ENCODE measurements at places on chromosomes 5 and 9.

GRCh38 chr5:151182976-151183375 lies 25.4 kb upstream of the ANXA6 start:
- DNase-seq: no peak

DNA sequence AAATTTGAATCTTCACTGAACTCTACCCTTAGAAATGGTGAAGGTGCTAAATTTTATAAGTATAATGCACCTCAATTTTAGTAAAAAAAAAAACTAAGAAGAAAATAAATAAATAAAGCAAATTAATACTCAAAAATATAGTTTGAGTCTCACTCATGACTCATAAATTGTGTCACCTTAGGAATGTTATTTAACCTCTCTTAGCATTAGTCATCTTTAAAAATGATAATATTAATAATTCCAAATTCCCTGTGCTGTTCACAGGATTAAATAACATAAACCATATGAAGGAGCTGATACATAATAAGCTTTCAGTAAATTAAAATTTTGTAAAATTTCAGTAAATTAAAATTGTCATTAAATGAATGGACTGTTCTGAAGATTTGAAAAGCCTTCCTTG lies 339.8 kb upstream of the RGMB start:
- DNase-seq: no peak

- DNase-seq: no peak
These were observed 145.7 kb upstream of the GNA14 start for GRCh38 chr9:77793849-77794248.

DNA sequence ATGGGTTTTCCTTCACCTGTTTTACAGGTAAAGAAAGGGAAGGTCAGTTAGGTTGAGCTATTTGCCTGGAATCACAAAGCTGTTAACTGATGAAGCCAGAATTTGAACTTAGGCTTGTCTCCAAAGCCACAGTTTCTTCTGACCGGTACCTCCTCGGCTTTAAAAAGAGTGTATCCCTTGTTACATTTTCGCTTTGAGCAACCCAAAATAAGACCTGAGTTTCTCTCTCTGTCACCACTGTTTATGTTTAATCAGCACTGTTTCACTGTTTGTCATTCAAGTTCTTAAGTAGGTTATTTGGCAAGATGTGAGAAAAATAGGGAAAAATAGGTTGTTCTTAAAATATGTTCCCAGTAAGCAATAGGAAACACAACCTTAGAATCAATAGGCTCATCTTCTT lies 84.6 kb downstream of the VCAN start:
- DNase-seq: no peak

DNA sequence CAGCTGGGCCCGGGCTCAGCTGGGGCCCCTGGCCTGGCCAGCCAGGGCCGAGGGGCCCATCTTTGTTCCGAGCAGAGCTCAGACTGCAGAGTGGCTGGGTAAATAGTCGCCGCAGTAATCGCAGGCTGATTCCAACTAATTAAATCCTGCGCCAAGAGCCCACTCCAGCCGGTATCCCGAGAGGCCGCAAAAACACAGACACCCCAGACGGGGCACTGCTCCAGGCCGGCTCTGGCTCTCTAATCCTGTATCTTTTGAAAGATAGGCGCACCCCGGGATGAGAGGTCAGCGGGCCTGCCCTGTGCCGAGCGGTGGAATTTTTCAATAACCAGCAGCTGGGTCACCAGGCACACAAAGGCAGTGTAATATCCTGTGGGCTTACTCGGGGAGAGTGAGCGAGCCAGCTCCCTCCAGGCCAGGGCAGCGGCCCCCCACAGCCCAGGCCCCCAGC lies 57.7 kb downstream of the LMX1B start:
- no peak for DNase-seq

GRCh38 chr5:109819878-109820277 lies 130.2 kb downstream of the MAN2A1 start:
- no peak for DNase-seq

DNA sequence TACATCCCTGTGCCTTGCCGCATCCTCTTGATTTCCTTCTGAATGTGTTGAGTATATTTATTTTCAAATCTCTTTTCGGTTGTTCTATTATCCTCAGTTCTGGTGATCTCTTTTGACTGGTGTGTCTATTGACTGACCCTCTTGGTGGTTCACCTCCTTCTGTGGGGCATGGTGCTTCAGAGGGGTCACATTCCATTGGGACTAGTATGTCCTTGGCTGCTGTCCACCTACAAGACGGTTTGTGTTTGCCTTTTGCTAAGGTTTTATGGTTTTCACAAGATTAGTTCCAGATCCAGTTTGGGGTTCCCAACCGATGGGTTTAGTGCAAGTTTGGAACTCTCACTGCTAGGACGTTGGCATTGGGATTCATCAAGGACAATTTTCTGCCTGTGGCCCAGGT lies 66.6 kb downstream of the PHF2 start:
- no peak for DNase-seq

DNA sequence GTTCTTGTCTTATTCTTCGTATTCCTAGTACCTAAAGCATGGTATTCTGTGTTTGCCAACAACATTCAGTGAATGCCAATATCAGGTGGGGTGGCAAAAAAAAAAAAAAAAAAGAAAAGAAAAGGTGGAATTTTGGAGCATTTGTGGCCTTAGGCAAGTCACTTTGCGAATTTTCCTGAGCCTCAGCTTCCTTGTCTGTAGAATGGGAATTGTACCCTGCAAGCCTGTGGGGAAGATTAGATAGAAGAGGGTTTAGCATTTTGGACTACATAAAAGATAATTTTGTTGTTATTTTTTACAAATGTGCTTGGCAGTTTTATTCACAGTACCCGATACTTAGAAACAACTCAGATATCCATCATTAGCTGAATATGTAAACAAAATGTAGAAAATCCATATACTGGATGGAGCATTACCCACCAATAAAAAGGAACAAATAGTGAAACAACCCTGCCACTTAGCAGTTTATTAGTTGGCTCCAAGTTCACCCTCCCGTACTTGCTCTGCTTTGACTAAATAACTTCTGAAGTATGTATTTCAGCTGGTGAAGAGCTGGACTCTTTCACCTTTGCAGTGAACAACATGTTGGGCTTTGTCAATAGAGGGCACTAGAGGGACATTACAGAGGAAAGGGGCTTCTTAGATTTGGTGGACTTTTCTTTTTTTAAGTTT lies 13.6 kb downstream of the UBE2D2 start:
- no peak for DNase-seq

DNA sequence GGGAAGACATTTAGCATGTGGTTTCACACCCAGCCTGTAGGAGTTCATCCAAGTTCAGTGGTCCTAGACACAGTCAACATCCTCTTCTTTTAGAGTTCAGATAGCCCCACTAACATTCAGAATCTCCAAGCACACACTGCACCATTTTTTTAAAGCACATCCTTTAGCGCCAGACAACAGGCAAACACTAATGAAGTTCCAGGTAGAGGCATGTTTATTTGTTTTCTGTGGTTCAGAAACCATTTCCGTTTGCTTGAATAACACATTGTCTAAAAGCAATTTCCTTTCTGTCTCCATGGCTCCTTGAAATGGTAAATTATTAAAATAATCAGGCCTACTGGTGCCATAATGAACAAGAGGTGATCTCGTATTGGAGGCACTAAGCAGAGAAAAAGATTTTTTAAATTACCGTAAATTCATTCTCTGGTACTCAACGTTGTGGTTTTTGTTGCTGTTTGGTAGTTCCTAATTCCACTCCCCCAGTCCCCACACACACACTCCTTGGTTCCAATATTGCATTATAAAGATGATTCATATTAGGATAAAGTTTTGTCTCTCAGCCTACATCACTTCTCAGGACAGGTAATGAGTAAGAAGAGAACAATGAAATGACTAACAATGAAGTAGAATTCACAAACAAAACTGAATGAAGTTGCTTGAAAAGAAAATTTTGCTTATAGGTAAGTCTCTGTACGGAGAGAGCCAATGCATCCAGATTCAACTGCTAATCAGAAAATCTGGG lies 153.1 kb downstream of the PCSK1 start:
- DNase-seq: no peak

DNA sequence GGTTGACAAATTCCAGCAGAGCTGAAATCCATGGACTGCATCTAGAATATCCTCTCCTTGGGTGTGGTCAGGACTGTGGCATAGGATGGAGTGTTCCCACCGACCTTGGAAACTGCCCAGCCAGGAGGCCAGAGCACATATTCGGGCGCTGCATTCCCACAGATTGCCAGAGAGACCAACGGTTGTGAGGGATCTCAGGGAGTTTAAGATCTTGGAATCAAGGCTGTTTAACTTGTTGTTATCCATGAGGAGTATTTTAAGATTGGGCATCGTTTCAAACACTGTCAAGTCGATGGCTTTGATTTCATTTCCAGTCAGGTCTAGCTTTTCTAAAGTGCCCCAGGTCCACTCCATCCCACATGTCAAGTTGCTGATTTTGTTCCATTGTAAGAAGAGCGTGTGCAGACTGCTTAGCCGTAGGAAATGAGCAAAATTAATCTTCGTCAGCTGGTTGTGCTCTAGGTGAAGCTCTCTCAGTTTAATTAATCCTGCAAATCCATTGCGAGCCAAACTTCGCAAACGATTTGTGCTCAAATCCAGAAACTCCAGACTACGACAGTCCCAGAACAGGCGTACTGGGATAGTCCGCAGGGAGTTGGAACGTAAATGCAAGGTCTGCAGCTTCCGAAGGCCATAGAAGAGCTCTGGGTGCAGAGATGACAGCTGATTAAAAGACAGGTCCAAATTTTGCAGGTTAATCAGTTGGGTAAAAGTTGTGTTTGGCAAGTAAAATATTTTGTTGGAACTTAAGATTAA lies 1.5 kb downstream of the LRRTM2 start:
- no peak for DNase-seq

- DNase-seq: no peak
These were observed 155.1 kb downstream of the CCDC192 start for GRCh38 chr5:127858116-127858784.

Data from NCI-H1417 treated with DMSO at 0.1 percent for 48 hours (cell line).